Activated B cell treated with CpG ODN at 0.5 μM for 24 hours (primary cell): ENCODE measurements at places on chromosomes 3 and 15.

DNA sequence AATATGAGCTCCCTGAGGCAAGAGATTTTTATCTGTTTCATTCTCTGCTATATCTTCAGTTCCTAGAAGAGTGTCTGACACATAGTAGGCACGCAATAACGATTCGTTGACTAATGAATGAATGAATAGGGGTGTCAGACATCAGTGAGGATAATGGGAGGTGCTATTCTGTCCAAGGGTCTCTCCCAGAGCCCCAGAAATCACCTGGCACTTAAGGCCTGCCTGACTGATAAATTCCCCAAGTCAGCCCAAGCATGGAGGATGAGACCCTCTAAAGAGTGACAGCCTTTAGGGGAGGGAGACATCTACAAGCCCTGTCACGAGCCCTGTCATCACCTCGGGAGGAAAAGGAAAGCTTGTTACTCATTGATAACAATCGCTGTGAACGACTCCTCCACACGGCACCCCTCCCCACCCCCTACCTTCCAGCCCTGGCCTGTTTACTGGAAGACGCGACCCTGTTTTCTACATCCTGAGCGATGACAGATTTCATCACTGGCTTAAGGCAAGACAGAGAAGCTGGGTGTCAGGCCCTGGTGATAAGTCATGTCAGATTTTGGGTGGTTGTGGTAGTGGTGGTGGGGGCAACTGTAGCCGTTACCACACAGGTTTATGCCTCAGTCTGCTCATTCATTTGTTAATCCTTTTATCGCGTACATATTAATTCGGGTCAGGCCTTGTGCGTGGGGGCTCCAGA lies 23.1 kb downstream of the BHLHE40 start:
- no peak for DNase-seq

- DNase-seq = no peak
These were observed 35.9 kb downstream of the CFAP91 start for GRCh38 chr3:119738741-119739140.

GRCh38 chr3:43180027-43180426 lies 74.1 kb upstream of the POMGNT2 start:
- no peak for DNase-seq

DNA sequence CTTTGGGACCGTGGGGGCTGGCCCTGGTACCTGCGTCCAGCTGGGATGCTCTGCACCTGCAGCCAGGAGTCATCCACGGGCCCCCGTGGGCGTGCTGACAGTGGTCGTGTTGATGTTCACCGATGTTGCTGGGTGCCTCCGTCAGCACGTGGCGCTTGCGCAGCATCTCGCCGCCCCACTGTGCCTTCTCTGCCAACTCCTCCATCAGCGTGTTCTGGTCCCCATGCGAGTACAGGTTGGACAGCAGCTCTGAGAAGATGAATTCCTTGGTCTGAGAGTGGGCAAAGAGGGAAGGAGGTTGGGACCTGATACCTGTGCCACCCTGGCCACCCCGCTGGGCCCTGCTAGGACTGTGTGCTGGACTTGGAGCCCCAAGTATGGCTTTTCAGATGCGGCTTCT lies 61.4 kb downstream of the ADAMTS7 start:
- no peak for DNase-seq

DNA sequence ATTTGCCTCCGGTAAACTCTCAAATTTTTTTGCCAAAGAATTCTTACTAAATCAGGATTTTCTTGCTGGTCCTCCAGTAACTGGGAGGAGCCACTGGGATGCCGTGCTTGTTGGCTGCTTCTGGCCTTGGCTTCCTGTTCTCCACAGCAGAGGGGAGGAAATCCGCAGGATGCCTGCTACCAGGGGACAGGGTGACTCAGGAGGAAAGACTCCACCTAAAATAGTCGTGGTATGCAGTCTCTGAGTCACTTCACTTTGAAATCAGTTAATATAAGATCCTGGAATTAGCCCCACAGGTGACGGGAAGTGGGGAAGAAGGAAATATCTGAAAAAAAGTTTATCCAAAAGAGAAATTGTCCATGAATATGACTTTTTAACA lies 6.5 kb upstream of the TM4SF18 start:
- DNase-seq = no peak

- no peak for DNase-seq
These were observed 11.5 kb downstream of the SEMA7A start for GRCh38 chr15:74422265-74422651.

- DNase-seq = no peak
These were observed 35.4 kb upstream of the SFMBT1 start for GRCh38 chr3:53081318-53081717.

GRCh38 chr3:119637679-119638477 lies 22.5 kb downstream of the POPDC2 start:
- DNase-seq = no peak

DNA sequence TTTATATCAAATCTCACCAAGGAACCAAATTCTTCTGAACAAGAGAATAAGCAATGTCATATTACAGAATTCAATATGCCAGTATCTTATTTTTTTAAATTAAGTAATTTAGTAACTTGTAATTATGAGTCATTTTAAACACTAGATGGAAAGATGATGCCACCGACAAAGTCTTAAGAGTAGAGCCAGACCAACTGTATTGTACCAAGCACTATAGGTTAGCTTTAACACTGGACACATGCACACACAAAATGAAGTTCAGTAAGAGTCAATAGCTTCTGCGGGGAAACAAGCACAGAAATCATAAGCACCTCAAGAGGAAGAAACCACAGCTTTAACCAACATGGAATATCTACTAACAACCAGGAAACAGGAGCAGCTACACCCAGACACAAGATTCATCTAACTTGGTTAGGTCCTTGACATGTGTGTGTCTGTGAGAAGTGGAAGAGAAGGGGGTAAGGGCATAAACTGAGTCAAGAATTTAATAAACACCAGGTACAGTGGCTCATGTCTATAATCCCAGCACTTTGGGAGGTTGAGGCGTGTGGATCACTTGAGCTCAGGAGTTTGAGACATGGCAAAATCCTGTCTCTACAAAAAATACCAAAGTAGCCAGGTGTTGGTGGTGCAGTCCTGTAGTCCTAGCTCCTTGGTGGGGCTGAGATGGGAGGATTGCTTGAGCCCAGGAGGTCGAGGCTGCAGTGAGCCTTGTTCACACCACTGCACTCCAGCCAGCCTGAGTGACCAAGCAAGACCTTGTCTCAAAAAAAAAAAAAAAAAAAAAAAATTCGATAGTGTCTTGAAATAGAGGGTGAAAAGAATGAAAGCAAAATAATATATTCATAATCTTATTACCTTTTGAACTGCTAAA lies 28.9 kb downstream of the DENND4A start:
- DNase-seq = no peak

DNA sequence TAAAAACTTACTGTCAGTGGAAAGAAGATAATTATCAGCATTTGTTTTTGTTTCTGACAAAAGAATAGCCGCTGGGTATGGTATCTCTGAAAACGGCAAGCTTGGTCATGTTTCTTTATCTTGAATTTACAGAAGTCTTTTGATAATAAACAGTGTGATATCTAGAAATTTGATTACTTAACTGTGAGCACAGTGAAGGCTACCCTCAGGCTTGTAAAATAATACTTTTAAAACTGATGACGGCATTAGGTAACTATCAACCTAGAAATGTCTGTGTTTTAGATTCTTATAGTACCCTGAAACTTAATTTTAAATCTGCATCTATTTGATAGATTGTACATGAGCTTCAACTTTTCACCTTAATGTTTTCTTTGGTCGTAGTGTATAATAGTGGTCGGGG lies 43.4 kb downstream of the NSUN3 start:
- DNase-seq = no peak

DNA sequence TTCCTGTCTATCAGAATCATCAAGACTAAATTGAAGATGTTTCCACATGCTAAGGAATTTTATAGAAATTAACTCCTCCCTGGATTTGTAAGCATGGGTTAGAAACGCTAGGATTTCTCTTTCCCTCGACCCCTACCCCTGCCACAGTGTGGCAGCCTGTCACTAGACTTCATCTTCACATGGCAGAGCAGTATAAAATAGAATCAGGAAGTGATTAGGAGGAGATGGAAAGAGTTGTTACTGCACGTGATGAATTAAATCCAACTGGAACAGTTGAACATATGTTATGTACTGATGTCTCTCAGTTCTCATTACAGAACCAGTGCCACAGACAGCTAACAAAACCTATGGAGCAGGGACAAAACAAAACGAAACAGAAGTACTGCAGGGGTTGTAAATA lies 130.0 kb upstream of the BNIP2 start:
- DNase-seq = no peak

DNA sequence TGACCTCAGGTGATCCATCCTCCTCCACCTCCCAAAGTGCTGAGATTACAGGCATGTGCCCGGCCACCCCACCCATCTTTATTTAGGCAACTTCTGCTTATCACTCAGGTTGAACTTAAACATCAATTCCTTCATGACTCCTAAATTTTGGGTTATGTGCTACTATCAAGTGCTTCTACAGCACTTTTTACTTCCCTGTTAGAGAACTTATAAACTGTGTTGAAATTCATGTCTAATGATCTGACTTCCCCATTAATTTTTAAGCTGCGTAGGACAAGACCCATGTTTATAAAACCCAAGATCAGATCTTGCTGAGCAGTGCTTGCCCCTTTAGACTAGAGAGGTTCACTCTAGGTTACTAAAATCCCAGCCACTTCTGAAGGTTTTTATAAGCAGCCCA lies 266.2 kb upstream of the TPRG1 start:
- no peak for DNase-seq

GRCh38 chr15:85494048-85494777 lies 113.8 kb downstream of the AKAP13 start:
- no peak for DNase-seq

GRCh38 chr15:27241943-27242342 lies 271.0 kb downstream of the GABRG3 start:
- no peak for DNase-seq
